ENCODE measurements at places on chromosomes 1 and 21. TPM values are rescaled to one million over a fixed set of nuclear protein-coding genes. Genes with fewer than 3 reads are reported as not detected.

GRCh38 chr21:29321932-29322928 is 23.5 kb downstream of the BACH1 start:
- H3K4me1 ChIP-seq: no peaks in the 10 kb centered on the region
- no peak overlapping the region for H3K27ac ChIP-seq
- peaks cover 17% of the 10 kb centered on the region for H3K36me3 ChIP-seq
- no peaks in the 10 kb centered on the region for H3K27me3 ChIP-seq

- no peaks in the 10 kb centered on the region for H3K4me1 ChIP-seq
- DNase-seq: no peak
- no peak overlapping the region for H3K27ac ChIP-seq
- H3K4me3 ChIP-seq: no peak overlapping the region
- no peaks in the 10 kb centered on the region for H3K36me3 ChIP-seq
Observed at GRCh38 chr1:68485431-68486022, 11.4 kb downstream of the DEPDC1 start.

DNA sequence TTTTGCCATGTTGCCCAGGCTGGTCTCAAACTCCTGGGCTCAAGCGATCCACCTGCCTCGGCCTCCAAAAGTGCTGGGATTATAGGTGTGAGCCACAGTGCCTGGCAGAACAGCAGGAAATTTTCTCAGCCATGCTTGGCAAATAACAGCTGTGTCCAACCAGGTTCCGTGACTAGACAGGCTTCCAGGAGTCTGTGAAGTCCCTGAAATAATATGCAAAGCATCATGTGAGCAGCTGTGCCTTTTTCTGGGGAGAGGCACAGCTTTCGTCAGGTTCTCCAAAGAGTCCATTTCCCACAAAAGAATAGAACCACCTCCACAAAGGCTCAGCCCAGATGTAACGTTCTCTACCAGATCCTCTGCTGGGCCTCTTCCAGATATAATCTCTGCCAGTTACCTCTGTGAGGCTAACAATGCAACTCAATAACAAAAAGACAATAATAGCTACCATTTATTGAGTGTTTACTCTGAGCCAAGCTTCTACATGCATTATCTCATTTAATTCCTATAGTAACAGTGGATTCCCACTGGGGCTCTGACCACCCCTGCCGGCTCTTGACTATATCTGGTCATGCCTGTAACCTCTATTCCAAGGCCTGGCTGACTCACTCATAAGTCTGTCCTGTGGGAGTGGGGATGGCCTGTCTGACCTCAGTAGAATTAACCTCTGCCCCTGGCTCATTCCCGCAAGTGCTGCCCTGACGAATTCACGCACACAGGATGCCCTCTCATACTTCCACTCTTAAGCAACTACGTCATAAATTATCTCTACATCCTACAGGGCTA is 4.0 kb upstream of the NKAIN1 start:
- no peak overlapping the region for H3K27ac ChIP-seq
- peaks cover 4% of the 10 kb centered on the region for H3K4me1 ChIP-seq
- no peaks in the 10 kb centered on the region for H3K36me3 ChIP-seq

DNA sequence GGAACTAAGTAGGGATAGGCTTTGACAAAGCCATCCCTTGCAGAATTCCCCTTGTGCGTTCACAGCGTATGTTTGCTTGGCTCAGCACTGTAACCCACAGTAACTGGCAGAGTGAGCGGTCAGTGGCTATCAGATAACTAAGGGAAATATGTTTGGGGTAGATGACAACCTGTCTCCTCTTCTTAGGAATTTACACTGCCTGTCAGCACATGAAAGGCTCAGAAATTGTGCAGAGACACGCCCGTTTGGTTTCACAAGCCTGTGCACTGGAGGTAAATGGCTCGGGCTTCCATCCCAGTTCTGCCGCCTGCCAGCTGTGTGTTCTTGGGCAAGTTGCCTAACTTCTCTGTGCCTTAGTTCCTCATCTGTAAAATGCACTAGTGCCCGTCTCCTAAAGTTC is 101.2 kb downstream of the PRDM2 start:
- no peaks in the 10 kb centered on the region for H3K36me3 ChIP-seq
- no peak for DNase-seq
- no peaks in the 10 kb centered on the region for H3K4me1 ChIP-seq
- H3K27me3 ChIP-seq: no peaks in the 10 kb centered on the region

DNA sequence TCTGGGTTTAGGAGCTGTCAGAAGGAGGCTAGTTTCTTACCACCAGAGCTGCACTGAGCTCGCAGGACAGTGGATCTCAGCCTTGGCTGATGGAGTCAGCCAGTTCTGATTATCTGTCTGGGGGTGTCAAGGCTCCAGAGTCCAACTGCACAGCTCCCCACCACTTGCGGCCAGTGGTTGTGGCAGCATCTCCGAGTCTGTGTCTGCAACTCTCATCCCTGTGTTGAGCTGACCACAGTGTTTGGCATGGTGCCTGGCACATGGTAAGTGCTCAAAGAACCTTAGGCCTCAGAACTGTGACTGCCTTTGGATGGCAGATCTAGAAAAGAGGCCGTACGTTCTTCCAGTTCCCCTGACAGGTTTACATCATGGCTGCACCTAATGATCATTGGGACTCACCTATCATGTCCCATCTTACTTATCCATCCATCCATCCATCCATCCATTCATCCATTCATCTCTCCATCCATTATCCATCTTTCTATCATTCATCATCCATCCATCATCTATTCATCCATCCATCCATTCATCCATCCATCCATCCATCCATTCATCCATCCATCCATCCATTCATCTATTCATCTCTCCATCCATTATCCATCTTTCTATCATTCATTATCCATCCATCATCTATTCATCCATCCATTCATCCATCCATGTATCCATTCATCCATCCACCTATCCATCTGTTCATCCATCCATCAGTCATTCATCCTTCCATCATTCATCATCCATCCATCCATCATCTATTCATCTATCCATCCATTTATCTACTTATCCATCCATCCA is 114.5 kb downstream of the CRYAA start:
- H3K36me3 ChIP-seq: no peaks in the 10 kb centered on the region
- H3K27ac ChIP-seq: no peak overlapping the region
- H3K27me3 ChIP-seq: no peaks in the 10 kb centered on the region
- no peaks in the 10 kb centered on the region for H3K4me1 ChIP-seq

- no peak for DNase-seq
- H3K36me3 ChIP-seq: no peaks in the 10 kb centered on the region
- no peaks in the 10 kb centered on the region for H3K4me1 ChIP-seq
- H3K4me3 ChIP-seq: no peak overlapping the region
- H3K27ac ChIP-seq: no peak overlapping the region
Observed at GRCh38 chr1:118863688-118864087, 124.5 kb downstream of the TBX15 start.

DNA sequence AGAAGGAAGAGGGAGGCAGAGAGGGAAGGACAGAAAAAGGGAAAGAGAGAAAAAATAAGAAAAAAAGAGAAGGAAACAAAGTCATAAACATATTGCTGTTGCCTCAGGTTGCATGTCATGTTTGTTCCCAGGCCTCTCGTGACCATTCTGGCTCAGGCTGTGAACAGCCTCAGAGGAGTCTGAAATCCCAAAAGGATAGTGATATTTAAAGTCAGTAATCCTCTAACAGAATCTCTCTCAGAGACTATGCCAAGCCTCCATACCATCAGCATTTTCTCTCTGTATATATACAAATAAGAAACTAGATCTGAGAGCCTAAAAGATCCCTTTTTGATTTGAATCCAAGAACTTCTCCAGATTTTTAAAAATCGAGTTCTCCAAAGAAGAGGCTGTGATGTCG is 35.2 kb downstream of the GORAB start:
- H3K27ac ChIP-seq: no peak overlapping the region
- no peak overlapping the region for H3K4me3 ChIP-seq
- peaks cover 3% of the 10 kb centered on the region for H3K4me1 ChIP-seq
- no peaks in the 10 kb centered on the region for H3K36me3 ChIP-seq

DNA sequence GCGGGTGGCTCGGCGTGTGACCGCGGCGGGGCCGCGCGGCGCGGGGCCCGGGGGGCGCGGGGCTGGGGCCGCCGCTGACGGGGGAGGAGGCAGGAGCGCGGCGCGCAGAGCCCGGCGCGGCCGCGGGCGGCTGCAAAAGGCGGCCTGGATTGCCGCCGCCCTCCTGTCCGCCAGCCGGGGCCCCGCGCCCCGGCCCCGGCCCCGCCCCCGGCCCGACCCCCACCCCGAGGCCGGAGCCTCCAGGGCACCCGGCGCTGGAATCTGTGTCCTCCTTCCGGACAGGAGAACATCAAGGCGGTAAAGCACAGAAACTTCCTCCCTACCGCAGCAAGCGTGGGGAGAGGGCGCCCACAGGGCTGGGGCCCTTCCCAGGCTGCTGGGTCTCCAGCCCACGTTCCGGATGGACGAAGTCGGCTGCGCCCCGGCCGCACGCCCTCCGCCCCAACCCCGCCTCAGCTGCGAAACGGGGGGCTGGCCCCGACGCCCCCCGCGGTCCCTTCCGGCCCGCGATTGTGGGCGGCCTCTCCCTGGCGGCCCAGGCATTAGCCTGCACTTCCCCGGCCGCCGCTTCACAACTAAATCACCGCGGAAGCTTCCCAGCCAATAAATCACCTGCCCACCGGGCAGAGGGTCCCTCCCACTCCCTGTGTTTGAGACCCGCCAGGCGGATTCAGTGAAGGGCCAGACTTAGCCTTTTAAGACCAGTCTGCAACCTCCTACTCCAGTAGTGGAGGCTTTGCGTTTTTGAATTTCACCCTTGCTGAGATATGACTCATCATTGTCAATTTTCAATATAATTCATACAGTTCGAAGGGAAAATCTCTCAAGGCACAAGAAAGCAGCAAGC is 106.0 kb downstream of the SLC45A1 start:
- H3K27ac ChIP-seq: peak overlapping the region; percentile 65
- H3K4me3 ChIP-seq: peak overlapping the region; percentile 70
- H3K36me3 ChIP-seq: peaks cover 6% of the 10 kb centered on the region
- DNase-seq: peak; percentile 67

GRCh38 chr1:162696286-162696862 is 64.1 kb downstream of the DDR2 start:
- no peaks in the 10 kb centered on the region for H3K36me3 ChIP-seq
- H3K27me3 ChIP-seq: no peaks in the 10 kb centered on the region
- no peak overlapping the region for H3K4me3 ChIP-seq
- H3K27ac ChIP-seq: no peak overlapping the region
- no peak for DNase-seq

DNA sequence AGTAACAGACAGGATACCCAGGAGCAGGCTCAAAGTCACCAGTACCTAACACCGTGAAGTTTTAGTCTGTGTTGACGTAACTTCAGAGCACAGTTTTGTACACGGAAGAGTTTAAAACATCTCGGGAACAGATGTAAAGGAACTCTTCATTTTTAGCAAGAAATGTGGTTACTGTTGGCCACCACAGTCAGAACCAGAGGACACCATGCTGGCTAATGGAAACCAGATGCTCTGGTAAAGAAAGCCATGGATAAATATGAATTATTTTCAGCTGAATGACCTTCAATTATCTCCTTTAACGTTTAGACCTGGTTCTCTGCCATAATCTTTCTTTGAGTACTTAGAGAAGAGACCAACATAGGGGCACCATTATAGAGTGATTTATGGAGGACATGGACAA is 115.9 kb downstream of the NTMT2 start:
- no peaks in the 10 kb centered on the region for H3K27me3 ChIP-seq
- DNase-seq: no peak
- no peaks in the 10 kb centered on the region for H3K36me3 ChIP-seq
- no peak overlapping the region for H3K27ac ChIP-seq
- H3K4me3 ChIP-seq: no peak overlapping the region

DNA sequence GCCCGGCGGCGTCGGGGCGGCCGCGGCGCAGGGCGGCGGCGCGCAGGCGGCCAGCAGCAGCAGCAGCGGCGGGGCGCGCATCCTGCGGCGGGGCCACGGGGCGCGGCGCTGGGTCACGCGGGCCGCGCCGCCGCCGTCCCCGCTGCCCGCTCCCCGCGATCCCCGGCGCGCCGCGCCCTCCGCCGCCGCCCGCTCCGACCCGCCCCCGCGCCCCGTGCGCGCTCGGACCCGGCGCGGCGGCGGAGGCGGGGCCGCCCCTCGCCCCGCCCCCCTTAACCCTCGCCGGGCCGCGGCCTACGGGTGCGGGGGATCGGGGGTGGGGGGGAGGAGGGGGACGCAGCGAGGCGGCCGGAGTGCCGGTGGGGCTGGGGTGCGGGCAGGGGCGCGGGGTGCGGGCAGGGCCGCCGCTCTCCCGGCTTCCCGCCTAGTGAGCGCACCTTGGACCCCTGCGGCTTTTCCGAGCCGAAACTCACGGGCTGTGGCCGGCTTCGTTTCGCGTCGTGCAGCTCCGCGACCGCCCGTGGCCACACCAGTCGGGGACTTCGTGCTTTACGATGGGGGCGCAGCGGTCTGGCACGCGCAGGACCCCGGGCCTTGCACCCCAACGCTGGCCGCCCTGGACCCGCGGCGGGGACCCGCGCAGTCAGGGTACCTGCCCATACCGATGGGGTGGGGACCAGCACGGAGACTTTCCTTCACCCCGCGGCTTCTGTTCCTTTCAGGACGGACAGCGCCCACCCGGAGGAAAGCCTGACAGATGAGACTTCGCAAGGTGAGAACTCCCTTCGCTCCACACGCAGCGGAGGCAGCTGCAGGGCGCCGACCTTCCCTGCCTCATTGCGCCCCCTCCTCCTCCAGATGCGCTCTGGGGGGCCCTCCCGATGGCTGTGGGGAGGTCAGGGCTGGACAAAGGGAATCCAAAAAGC is at the start of gene FNDC10:
Gene FNDC10 (minus strand): TSS at position 201 of the 926 bp plus-strand sequence. CDS start 120 bp downstream, at position 81.
- peaks cover 2% of the 10 kb centered on the region for H3K27me3 ChIP-seq
- DNase-seq: no peak
- H3K36me3 ChIP-seq: no peaks in the 10 kb centered on the region

- H3K4me1 ChIP-seq: no peaks in the 10 kb centered on the region
- H3K4me3 ChIP-seq: no peak overlapping the region
- H3K27me3 ChIP-seq: no peaks in the 10 kb centered on the region
- H3K36me3 ChIP-seq: no peaks in the 10 kb centered on the region
- no peak overlapping the region for H3K27ac ChIP-seq
Observed at GRCh38 chr1:167863921-167864279, 50.0 kb downstream of the ADCY10 start.

GRCh38 chr1:89998306-89998705 is 3.4 kb downstream of the ZNF326 start:
- H3K27me3 ChIP-seq: no peaks in the 10 kb centered on the region
- no peak for DNase-seq
- no peak overlapping the region for H3K4me3 ChIP-seq

- no peaks in the 10 kb centered on the region for H3K4me1 ChIP-seq
- H3K36me3 ChIP-seq: no peaks in the 10 kb centered on the region
- H3K27ac ChIP-seq: no peak overlapping the region
- H3K27me3 ChIP-seq: no peaks in the 10 kb centered on the region
Observed at GRCh38 chr21:34255073-34255472, 108.7 kb upstream of the KCNE2 start.

GRCh38 chr1:113519556-113519955 is 129.2 kb downstream of the MAGI3 start:
- H3K36me3 ChIP-seq: no peaks in the 10 kb centered on the region
- DNase-seq: no peak
- no peaks in the 10 kb centered on the region for H3K27me3 ChIP-seq
- H3K4me1 ChIP-seq: no peaks in the 10 kb centered on the region

- no peaks in the 10 kb centered on the region for H3K4me1 ChIP-seq
- no peak for DNase-seq
- no peak overlapping the region for H3K4me3 ChIP-seq
Observed at GRCh38 chr1:163050496-163050895, 18.7 kb upstream of the RGS4 start.

TMEM54 gene
- not detected for total RNA-seq

SOX13 gene
- 41.4 TPM for total RNA-seq

NR5A2 gene
- not detected for total RNA-seq

PRCC gene
- total RNA-seq: 69.1 TPM

All from natural killer cell (primary cell).